Stimulated activated CD8-positive, alpha-beta memory T cell treated with anti-CD3 and anti-CD28 coated beads, Interleukin-15, amount 100 ng/mL, for 48 hours (primary cell): ENCODE measurements at places on chromosomes 12 and 14.
A peak's percentile ranks its signal among the peaks of the same experiment; 100 is the strongest.

GRCh38 chr14:55571125-55571889 is 8.7 kb upstream of the KTN1 start:
- DNase-seq = no peak

- DNase-seq = no peak
Measured at GRCh38 chr12:71046215-71046614, 111.6 kb downstream of the TSPAN8 start.

DNA sequence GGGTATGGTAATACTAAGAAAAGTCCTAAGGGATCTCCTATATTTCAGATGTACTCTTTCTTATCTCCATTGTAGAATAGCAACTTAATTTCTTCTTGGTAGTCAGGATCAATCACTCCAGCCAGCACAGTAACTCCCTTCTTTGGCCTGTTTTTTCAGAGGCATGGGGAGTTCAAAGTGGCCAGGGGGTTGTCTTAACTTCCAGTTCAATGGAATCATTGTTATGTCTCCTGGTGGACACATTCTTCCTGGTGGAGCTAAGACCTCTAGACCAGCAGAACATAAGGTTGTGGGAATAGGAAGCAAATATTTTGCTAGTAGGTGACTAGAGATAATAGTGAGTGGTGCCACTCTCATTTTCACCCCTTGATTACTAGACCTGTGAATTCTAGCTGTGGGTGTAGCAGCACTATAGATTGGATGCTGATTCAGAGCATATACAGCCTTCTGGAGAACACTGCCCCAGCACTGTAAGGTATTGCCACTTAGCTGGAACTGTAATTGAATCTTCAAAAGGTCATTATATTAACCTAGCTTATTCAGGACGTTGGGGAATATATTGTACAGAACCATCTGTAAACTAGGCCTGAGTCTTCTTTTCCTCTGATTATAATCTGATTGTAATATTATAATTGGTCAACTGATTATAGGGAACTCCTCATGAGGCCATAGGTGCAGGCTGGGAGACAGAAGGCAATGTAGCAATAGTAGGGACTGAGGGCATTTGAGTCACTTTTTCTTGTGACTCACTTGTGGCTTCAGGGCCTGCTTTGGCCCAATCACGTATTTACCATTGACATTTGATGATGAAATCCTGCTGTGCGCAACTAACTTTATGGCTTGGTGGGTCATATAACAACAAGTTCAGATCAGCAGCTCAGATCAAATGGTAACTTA is 60.2 kb upstream of the ATP2B1 start:
- DNase-seq = peak; percentile 29

DNA sequence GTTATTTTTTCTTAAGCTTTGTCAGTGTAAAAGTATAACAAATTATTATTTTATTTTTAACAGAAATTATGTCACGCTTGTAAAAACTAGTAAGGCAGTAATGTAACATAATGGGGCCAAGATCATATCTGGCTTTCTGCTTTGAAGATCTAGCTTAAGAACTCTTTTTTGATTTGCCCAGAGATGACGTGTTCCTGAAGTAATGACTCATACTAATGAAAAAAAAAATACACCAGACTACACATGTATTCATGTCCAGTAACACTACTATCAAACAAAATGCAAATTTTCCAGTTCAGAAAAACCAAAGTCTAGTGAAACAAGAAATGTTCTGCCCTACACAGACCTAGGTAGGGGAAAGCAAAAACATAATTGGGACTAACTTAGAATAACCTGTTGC is 432.2 kb upstream of the ATXN7L3B start:
- DNase-seq = no peak

DNA sequence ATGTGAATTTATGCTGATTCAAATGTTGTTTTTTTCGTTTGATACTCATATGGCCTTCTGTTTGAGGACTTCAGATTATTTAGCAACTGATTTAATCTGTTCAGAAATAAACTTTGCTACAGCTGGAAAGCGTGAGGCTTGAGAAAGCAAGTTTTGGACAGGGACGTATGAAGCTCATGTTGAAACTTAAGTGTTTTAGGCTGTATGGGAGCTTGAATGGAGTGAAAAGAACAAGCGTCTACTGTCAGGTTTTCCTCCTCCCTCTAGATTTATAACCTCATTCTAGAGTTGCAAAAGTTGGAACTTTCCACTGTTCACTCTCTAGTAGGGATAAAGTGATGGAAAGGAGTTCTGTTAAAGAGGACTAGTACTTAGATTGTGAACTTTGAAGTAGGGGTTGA is 1.0 kb downstream of the PRPF39 start:
- DNase-seq = no peak

GRCh38 chr14:22474730-22475351 is 114.2 kb downstream of the DAD1 start:
- DNase-seq = no peak

DNA sequence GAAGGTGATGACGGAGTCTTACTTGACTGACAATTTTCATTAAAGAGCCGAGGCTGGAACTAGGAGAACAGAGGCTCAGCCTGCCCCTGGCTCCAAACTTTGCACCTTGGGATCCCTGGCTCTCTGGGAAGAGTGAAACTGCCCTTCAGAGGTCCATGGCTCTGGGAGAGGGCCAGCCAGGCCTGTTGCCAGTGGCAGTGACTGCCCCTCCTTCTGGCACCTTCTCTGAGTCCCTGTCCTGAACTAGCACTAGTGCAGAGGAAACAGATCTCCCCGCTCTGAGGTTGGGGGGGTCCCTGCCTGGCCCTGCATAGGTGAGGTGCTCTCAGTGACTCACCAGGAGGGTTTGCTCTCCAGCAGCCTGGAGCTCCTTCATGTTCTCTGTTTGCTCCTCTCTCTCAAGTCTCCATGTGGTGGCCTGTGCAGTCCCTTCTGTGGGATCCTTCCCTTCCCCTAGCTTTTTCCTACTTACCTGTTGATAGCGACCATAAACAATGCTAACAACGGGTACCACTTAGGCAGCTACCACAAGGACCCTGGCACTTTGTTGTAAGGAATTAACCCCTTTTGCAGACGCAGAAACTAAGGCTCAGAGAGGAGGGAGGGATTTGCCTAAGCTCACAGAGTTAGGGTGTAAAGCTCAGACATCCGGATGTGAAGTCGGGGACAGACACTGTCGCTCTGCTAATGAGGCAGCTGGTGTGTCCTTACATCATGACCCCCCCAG is 22.4 kb downstream of the FAM222A start:
- DNase-seq = no peak

DNA sequence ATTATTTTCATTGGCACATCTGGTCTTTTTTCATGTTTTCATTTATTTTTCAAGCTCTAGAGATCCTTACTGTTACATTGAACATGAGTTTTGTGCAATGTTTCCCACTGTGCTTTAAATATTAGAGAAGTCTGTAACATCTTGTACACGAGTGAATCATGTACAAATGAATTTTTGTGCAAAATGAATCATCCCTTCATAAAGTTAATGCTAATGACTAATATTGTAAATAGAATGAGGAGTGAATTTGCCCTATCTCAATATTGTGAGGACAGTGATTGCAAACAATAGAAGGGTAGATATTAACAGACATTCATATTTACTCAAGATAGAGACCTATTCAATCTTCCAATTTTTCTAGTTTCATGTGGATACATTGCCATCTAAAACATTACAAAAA is 463.3 kb upstream of the FOXG1 start:
- no peak for DNase-seq

- peak; percentile 30 for DNase-seq
Measured at GRCh38 chr14:105419195-105420091, at the start of gene MTA1. TSS of gene MTA1 (plus strand) at chr14:105419827. CDS start at chr14:105420036, 209 bp downstream.

GRCh38 chr12:3004655-3005565 is 45.7 kb downstream of the TEAD4 start:
- no peak for DNase-seq
